ENCODE measurements at places on chromosomes 1 and 21.

GRCh38 chr1:53732409-53732808 is 6.6 kb downstream of the GLIS1 start:
- no peak for DNase-seq

DNA sequence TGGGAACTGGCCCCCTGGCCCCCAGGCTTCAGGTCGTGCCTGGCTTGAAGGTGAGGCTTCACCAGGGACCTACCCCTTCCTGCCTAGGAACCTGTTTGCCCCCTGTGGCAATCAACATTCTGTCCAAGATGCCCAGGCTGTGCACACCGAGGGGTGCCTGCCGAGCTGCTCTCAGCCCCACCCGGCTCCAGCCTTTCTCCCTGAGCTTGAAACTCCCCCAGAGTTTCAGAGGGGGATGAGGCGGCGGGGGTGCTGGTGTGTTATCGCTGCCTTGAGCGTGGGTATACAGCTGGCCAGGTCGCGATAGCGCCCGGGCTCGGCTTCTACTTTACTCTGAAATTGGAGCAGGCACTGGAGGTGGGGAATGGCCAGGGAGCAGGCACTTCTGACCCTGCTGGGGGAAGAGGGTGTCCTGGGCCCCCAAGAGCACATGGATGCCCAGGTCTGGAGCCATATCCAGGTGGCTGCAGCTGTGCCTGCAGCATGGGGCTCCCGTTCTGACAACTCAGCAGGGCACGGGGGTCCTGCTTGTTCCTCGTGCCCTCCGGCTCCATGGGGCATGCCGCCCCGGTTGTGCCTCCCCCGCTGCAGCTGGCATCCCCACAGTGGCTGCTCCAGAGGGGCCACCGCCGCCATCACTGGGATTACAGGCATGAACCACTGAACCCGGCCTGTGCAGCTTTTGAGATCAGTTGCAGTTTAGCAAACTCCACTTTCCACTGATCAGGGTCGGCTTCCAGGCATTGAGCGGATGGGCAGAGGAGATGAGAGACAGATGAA is 29.8 kb downstream of the RYR2 start:
- no peak for DNase-seq

DNA sequence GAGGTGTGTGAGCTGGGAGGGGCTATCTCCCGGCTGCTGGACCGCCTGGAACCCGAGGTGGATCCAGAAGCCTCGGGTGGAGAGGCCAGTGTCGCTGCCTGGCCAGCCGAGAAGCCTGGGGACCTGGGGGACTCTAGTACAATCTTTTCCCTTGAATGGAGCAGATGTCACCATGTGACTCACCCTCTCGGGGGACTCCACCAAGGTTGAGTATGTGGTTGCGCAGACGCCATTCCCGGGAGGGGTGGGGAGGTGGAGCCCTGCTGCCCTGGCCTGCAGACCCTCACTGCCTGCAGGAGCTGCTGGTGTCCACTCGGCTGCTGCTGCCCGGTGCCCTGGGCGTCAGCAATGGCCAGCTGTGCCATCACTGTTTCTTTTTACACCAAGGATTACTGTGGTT is 40.3 kb downstream of the TP73 start:
- no peak for DNase-seq

- DNase-seq, result no peak
These were observed 124.7 kb downstream of the TYW3 start for GRCh38 chr1:74857676-74858075.

DNA sequence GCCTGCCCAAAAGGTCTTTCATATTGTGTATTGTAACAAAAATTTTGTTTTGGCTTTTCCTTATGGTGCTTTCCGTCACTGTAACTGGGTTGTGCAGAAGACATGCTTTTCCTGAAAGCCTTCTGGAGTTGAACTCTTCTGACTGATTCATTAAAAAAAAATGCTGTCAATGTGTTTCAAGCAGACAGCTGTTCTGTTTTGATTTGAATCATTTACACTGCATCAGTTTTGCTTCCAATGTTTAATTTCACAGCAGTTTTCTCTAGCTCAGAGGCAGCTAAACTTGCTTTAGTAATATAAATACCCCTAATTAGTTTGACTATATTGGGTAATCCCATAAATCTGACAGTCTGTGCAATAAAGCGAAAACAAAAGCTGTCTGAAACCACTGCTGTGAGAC is 7.9 kb downstream of the UTP11 start:
- DNase-seq, result no peak

DNA sequence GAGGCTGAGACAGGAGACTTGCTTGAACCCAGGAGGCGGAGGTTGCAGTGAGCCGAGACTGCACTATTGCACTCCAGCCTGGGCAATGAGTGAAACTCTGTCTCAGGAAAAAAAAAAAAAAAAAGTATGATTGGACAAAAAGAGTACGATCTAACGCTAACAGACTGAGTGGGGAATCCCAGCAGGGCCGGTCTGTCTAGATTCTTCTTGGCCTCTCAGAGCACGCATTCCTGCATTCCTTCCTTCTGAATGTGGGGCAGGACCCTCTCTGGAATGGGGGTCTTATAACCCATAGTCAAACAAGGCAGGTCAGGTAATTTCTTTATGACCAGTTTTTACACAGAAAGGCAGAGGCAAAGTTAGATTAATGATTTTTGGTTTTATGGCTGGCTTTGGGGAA is 92.0 kb upstream of the PPM1J start:
- no peak for DNase-seq

Data from NCI-H774 (cell line).